ENCODE measurements at places on chromosomes 11 and 22.

GRCh38 chr22:47159592-47159991, 397.1 kb downstream of the TBC1D22A start:
- no peak for DNase-seq

GRCh38 chr11:106473089-106473722, 395.7 kb downstream of the AASDHPPT start:
- no peak for DNase-seq

DNA sequence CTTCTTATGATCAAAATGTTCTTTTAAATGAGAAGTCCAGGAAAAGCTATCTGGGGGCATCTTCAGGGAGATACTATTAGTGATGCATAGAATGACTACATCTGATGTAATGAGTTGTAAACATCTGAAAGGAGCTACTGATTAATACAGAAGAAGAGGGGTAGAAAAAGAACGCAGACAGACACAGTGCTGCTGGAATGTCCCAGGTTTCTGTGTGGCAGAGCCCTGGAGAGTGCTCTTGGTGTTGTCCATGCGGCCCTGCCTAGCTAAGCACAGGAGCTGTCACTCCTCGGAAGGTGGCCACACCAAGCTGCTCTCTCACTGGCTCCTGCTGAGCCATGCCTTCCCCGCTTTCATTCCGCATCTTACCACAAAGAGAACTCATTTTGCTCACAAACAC, 768.8 kb downstream of the OPCML start:
- DNase-seq = no peak

- DNase-seq = no peak
Measured at GRCh38 chr11:16883174-16883573, 131.0 kb downstream of the PLEKHA7 start.

GRCh38 chr11:14506532-14506931, 6.9 kb upstream of the COPB1 start:
- DNase-seq = no peak

DNA sequence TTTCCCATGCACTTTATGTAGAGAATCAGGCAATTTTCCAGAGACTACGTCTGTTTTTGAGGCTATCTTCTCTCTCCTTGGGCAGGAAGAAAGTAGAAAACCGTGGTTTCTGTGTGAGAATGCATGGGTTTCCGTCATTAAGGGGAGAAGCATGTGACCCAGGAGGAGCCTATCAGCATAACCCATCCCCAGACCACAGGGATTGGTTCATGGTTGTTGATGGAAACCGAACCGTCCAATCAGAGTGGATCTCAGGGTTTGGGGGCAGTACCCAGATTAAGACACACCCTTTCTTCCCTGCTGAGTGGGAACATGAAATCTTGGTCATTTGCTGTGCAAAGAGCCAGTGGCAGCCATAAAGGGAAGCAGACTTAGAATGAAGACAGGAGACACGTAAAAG, 517.8 kb downstream of the MN1 start:
- DNase-seq = no peak

GRCh38 chr11:132158091-132158490, 787.7 kb downstream of the NTM start:
- no peak for DNase-seq

GRCh38 chr22:27064386-27064785, 407.0 kb downstream of the MIAT start:
- no peak for DNase-seq

GRCh38 chr11:15705891-15706290, 591.2 kb downstream of the INSC start:
- DNase-seq = no peak

GRCh38 chr22:49735411-49735900, 92.2 kb downstream of the BRD1 start:
- no peak for DNase-seq

DNA sequence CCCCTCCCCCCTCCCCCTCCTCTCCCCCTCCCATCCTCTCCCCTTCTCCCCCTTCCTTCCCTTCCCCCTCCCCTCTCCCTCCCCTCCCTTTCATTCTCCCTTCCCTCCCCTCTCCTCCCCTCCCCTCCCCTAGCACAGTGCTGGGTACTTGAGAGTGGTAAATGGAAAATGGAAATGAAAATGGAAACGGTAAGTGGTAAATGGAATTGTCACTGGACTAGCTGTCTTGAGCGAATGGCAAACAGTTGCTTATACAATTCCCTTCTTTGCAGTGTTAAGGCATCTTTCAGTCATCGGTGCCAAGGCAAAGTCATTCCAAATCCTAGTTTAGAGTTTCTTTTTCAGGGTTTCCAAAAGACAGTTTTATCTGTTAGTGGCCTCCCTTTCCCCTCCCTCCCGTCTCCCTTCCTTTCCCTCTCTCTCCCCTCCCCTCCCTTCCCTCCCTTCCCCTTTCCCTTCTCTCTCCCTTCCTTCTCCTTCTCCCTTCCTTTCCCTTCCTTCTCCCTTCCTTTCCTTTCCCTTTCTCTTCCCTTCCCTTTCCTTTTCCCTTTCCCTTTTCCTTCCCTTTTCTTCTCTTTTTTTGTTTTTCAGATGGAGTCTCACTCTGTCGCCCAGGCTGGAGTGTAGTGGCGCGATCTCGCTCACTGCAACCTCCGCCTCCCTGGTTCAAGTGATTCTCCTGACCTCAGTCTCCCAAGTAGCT, 47.3 kb downstream of the GRAMD1B start:
- no peak for DNase-seq

- DNase-seq = no peak
Measured at GRCh38 chr11:79437278-79437980, 3.4 kb downstream of the TENM4 start.

- no peak for DNase-seq
Measured at GRCh38 chr11:85755285-85755684, 55.7 kb downstream of the SYTL2 start.

DNA sequence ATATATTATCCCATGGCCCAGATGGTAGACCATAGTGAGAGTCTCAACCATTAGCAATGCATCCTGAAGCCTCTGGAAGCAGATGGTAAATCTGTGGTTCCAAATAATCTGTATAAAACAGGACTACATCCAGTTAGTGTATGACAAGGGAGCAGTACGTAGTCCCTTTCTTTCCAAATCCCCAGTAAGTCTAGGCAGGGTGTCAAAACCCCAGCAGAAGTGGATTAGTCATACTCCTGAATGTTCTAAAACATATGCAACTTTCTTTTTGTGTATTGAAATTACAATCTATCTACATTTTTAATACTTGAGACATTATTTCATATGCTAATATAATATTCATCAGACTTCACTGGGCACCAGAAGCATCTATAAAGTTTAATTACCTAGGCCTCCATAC, 295.1 kb upstream of the ANO5 start:
- no peak for DNase-seq

GRCh38 chr11:134613646-134614045, 201.6 kb upstream of the B3GAT1 start:
- no peak for DNase-seq

DNA sequence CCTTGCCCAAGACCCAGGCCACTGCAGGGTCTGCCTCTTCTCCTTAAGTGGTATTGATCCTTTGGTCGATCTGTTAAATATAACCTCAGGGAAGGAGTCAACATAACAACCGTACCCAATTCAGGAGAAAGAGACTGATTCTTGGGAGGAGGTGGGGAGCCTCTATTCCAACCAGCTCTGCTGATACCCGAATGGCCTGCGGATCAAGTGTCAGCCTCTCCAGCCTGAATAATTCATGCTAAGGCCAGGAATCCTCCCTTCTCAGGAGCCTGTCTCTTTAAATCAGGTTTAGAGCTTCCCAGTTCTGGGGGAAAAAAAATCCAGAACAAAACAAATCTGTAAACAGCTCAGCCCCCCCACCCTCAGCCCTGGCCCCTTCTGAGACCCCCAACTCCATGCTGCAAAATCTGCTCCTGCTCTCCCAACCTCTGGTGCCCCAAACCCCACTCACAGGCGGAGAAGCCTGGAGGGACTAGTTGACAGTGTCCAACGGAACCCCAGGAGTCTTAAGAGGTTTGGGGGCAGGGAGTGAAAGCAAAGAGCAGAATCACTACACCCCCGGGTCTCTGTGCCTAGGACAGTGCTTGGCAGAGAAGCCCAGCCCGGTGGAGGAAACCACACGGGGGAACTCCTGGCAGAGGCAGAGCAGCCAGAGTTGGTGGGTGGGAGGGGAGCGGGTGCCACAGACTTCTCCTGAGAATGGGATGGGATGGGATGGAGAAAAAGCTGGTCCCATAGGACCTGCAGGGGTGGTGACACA, 863 bp upstream of the TPBGL start:
- no peak for DNase-seq

GRCh38 chr11:101870510-101870909, 44.3 kb upstream of the CEP126 start:
- no peak for DNase-seq

- no peak for DNase-seq
Measured at GRCh38 chr11:46554213-46555147, 39.3 kb downstream of the AMBRA1 start.

- no peak for DNase-seq
Measured at GRCh38 chr11:10263929-10264328, 30.1 kb downstream of the SBF2 start.

GRCh38 chr22:26463688-26464087, 19.9 kb downstream of the HPS4 start:
- DNase-seq = no peak

- DNase-seq = no peak
Measured at GRCh38 chr11:64793271-64794160, 9.5 kb downstream of the MAP4K2 start.

DNA sequence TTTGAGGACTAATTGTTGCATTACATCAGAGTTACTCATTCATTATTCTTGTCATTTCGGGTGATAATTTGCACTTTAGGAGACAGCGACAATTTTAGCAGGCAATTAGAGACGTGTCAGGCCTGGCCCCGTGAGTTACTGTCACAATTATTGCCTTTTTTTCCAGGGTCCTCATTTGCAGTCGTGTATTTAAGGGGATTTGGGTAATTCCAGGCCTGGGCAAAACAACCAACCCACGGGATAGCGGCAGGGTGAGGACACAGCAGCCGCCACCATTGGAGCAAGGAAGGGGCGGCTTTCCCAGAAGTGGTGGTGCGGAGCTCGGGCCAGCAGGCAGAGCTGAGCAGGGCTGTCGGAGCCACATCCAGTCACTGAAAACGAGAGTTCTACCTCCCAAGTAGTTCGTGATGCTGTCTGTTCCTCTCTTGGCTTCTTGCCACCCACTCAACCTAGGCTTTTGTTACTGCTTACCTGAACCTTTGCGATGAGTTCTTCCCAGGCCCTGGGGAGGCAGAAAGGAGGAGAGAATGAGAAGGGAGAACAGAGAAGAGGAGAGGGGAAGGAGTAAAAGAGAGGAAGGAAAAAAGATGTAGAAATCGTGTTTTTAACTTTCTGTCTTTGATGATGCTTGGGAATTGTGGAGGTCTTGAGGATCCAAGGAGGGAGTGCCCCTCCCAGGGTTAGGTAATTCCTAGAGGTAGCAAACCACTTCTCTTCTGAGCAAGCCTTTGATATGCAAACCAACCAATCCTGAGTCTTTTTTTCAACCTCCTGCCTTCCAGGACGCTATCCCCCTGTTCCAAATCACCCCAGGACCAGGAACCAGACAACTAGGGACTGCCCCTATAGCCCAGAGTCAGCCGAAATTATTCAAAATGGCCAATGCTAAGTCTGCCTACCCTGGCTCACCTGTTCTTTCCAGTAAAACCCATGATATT, 236.1 kb downstream of the MIAT start:
- no peak for DNase-seq

DNA sequence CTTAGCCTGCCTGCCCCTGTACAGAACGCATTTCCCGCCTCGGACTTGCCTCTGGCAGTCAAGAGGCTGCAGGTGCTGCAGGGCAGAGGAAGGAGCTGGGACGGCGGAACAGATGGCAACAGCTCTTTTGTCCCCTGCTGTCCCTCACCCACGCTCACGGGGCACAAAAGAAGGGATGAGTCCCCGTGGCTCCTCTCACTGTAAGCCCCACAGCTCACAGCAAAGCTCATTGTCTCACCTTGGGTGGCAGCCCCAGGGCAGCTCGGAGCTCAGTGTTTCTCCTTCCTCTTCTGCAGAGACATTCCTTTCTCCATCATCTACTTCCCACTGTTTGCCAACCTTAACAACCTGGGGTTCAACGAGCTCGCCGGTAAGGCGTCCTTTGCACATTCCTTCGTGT, 24.3 kb downstream of the SLC25A18 start:
- no peak for DNase-seq

- no peak for DNase-seq
Measured at GRCh38 chr11:65128182-65129145, 5.9 kb downstream of the SYVN1 start.

GRCh38 chr11:58086528-58086927, 38.8 kb downstream of the OR9I1 start:
- no peak for DNase-seq

GRCh38 chr11:109507836-109508561, 86.0 kb downstream of the C11orf87 start:
- no peak for DNase-seq

DNA sequence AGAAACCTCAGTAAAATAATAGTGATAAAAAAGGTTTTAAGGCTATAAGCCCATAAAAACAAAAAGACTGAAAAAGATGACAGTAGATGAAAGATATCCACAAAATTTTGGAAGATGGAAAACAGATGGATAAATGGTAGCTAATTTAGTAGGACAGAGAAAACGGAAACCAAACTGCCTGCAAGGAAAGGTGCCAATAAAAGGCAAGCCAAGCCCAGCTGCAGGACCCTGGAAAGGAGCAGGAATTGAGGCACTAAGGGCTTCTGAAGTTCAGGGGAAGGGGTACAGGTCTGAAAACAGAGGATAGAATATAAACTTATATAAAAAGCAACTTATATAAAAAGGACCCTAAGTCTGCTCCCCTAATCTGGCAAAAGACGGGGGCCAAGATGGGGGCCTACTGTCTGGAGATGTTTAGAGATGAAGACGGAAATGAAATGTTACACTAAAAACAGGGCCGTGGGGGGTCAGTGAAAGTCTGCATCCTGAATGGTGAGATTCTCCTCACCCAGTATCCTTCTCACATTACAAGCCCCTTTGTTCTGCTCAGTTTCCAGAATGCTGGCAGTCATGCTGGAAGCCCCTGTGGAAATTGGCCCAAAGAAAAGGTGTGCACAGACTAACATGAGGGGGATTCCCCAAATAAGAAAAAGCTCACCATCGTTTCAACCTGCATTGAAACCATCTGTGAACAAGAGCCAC, 269.3 kb upstream of the PITPNB start:
- DNase-seq = no peak

DNA sequence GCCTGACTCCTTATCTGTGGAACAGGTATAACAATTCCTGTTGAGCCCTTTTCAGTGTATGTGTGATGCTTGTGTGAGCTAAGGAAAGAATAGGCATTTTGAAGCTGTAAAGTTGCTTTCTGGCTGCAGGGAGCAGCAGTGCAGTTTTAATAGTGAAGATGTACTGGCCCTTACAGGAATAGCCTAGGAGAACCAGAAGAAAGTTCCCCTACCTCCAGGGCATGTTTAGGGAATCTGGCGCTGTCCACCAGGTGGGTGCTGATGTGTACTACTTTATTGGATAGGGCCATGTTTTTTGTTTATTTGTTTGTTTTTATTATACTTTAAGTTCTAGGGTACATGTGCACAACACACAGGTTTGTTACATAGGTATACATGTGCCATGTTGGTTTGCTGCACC, 11.5 kb downstream of the BMAL1 start:
- DNase-seq = no peak

DNA sequence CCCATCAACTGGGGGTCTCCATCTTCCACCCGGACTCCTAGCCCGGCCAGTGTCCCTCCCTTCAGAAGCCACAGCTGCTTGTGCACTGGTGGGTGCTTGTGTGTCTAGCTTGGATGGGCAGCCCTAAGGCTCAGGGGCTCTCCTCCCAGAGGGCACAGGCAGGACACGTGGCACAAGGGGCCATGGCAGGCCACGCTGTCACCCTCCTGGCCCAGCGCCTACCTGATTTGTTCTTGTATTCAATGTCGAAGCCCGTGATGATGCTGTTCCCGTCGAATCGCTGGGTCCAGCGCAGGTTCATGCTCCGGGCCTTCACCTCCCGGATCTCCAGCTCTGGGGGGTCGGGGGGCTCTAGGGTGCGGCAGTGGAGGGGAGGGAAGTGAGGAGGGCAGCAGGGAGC, 152.6 kb downstream of the CEP164 start:
- no peak for DNase-seq
